ENCODE measurements at places on chromosomes 4 and X. TPM values are rescaled to one million over a fixed set of nuclear protein-coding genes. Genes with fewer than 3 reads are reported as not detected.

- H3K4me1 ChIP-seq, result no peaks in the 10 kb centered on the region
- H3K4me3 ChIP-seq, result no peak overlapping the region
- H3K27ac ChIP-seq, result no peak overlapping the region
- no peaks in the 10 kb centered on the region for H3K36me3 ChIP-seq
Measured at GRCh38 chr4:111037591-111038360, 414.9 kb upstream of the PITX2 start.

DNA sequence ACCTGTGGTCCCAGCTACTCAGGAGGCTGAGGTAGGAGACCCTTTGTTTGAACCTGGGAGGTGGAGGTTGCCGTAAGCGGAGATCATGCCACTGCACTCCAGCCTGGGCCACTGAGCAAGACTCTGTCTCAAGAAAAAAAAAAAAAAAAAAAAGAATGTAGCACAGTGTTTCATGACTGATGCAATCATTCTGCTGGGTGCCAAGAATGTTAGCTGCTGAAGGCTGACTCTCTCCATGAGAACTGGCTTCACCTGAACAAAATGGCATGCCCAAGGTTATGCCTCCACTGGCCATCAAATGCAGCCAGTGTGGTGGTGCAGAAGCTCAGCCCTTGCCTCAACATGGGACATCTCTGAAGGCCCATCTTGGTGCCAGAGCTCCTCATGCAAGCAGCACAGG lies 412.1 kb downstream of the ADAM29 start:
- H3K36me3 ChIP-seq, result no peaks in the 10 kb centered on the region
- H3K4me1 ChIP-seq, result no peaks in the 10 kb centered on the region
- no peak overlapping the region for H3K27ac ChIP-seq

- no peaks in the 10 kb centered on the region for H3K36me3 ChIP-seq
- H3K27ac ChIP-seq, result no peak overlapping the region
- DNase-seq, result no peak
Measured at GRCh38 chr4:65223601-65224000, 446.7 kb downstream of the EPHA5 start.

GRCh38 chrX:148995661-148996060 lies 495.2 kb downstream of the AFF2 start:
- no peaks in the 10 kb centered on the region for H3K27me3 ChIP-seq
- no peak overlapping the region for H3K27ac ChIP-seq
- no peak overlapping the region for H3K4me3 ChIP-seq
- H3K4me1 ChIP-seq, result no peaks in the 10 kb centered on the region
- DNase-seq, result no peak

The EDNRA gene
- not detected for total RNA-seq

The ZNF141 gene
- total RNA-seq, result 55.2 TPM

- no peak overlapping the region for H3K27ac ChIP-seq
- H3K4me3 ChIP-seq, result no peak overlapping the region
- H3K27me3 ChIP-seq, result no peaks in the 10 kb centered on the region
- no peaks in the 10 kb centered on the region for H3K4me1 ChIP-seq
- no peaks in the 10 kb centered on the region for H3K36me3 ChIP-seq
- peak; percentile 4 for DNase-seq
Measured at GRCh38 chr4:99117876-99118693, 26.0 kb downstream of the ADH4 start.

The FGA gene
- not detected for total RNA-seq

The F11 gene
- total RNA-seq, result not detected

DNA sequence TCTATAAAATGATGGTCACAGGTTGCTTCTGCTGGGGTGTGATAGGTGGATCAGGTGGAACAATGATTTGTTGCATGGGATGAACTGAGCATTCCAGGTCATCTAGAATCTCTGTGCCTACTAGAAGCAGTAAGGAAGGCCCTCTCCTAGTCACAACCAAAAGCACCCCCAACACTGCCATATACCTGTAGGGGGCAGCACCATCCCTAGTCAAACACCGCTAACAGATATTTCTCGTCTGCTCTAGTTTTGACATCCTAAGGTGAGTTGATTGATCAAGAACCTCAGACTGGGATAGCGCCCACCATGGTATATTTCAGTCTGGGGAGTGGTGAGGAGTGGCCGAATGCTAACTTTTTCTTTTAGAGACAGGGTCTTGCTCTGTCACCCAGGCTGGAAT lies 160.2 kb downstream of the NHS start:
- H3K27me3 ChIP-seq, result no peaks in the 10 kb centered on the region
- no peak overlapping the region for H3K4me3 ChIP-seq
- H3K4me1 ChIP-seq, result no peaks in the 10 kb centered on the region
- no peak overlapping the region for H3K27ac ChIP-seq

DNA sequence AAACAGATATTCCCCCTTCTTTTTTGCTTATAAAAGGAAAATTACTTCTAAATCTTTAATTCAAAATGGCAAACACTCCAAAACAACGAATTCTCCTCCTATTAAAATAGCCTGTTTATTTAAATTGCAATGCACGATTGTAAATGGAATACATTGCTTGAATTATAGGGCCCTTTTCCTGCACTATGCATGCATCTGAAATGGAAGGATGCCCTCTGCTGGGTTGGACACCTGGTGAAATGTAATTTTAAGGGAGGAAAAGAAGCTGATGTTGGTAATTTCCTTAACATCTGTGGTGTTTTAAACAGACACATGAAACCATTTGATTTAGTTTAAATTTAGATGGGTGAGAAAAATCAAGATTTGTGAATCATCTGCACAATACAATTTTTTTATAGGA lies 72.8 kb downstream of the GRXCR1 start:
- DNase-seq, result no peak
- H3K4me1 ChIP-seq, result no peaks in the 10 kb centered on the region
- H3K27ac ChIP-seq, result no peak overlapping the region
- H3K4me3 ChIP-seq, result no peak overlapping the region

GRCh38 chr4:176782191-176782590 lies 10.5 kb downstream of the VEGFC start:
- no peaks in the 10 kb centered on the region for H3K27me3 ChIP-seq
- DNase-seq, result no peak
- H3K27ac ChIP-seq, result no peak overlapping the region
- H3K4me3 ChIP-seq, result no peak overlapping the region

DNA sequence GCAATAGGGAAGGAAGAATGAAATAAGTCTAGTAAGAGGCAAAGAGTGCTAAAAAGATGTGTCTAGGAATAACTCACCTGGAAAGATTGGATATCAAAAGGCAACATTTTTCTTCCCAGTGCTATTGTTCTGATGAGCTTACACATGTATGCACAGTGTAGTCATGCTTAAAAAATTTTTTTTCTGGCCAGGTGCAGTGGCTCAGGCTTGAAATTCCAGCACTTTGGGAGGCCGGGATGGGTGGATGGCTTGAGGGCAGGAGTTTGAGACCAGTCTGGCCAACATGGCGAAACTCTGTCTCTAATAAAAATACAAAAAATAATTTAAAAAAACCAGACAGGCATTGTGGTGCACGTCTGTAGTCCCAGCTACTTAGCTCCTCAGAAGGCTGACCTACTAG lies 795.8 kb upstream of the IGFBP7 start:
- no peak overlapping the region for H3K4me3 ChIP-seq
- H3K36me3 ChIP-seq, result no peaks in the 10 kb centered on the region
- no peaks in the 10 kb centered on the region for H3K4me1 ChIP-seq

GRCh38 chrX:17488036-17488435 lies 113.0 kb downstream of the NHS start:
- H3K27ac ChIP-seq, result no peak overlapping the region
- H3K4me3 ChIP-seq, result no peak overlapping the region
- no peaks in the 10 kb centered on the region for H3K4me1 ChIP-seq
- DNase-seq, result no peak

- no peaks in the 10 kb centered on the region for H3K4me1 ChIP-seq
- H3K27me3 ChIP-seq, result no peaks in the 10 kb centered on the region
- H3K4me3 ChIP-seq, result no peak overlapping the region
- H3K27ac ChIP-seq, result no peak overlapping the region
- DNase-seq, result peak; percentile 2
Measured at GRCh38 chr4:114180481-114180880, 201.0 kb upstream of the ARSJ start.
